CD14-positive monocyte (primary cell): ENCODE measurements at places on chromosomes 11 and 22.

GRCh38 chr22:27576815-27577573 lies 224.6 kb downstream of the MN1 start:
- no peak for DNase-seq

DNA sequence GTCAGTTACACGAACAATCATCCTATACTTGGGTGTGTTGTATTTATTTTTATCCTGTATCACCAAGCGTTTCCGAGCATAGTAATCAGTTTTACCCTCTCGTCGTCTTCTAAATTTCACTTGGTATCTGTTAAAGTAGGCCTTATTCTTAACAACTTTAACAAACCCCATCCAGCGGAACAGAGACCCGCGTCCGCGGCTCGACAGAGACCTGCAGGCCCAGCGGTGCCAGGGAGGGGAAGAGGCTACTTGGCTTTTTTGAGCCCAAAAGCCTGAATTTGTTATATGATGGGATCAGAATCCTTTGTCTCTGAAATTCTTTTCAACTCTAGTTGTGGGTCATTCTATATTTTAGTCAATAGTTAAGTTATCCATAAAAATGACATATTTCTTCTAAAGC lies 56.5 kb upstream of the A4GALT start:
- DNase-seq: no peak

GRCh38 chr11:74371269-74372052 lies 26.8 kb downstream of the PGM2L1 start:
- no peak for DNase-seq

GRCh38 chr22:28927630-28928029 lies 44.3 kb downstream of the ZNRF3 start:
- no peak for DNase-seq

- no peak for DNase-seq
Measured at GRCh38 chr22:46678003-46678657, 57.9 kb downstream of the GRAMD4 start.
